ENCODE measurements at places on chromosomes 1 and 21.

DNA sequence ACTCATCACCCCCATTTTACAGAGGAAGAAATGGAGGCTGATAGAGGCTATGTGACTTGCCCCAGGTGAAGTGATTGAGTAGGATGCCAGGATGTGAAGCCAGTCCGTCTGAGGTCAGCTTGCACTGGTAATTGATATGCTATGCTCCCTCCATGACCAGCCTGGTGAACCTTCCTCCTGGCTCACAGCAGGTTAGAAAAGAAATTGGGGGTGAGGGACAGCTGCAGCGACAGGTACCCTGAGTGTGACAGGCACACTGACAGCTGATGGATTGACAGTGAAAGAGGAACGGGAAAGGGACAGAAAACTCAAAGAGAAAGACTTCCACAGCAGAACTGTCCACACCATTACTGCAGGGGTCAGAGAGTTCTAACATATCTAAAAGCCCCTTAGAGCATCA, 102.1 kb downstream of the SUSD4 start:
- DNase-seq, result no peak

DNA sequence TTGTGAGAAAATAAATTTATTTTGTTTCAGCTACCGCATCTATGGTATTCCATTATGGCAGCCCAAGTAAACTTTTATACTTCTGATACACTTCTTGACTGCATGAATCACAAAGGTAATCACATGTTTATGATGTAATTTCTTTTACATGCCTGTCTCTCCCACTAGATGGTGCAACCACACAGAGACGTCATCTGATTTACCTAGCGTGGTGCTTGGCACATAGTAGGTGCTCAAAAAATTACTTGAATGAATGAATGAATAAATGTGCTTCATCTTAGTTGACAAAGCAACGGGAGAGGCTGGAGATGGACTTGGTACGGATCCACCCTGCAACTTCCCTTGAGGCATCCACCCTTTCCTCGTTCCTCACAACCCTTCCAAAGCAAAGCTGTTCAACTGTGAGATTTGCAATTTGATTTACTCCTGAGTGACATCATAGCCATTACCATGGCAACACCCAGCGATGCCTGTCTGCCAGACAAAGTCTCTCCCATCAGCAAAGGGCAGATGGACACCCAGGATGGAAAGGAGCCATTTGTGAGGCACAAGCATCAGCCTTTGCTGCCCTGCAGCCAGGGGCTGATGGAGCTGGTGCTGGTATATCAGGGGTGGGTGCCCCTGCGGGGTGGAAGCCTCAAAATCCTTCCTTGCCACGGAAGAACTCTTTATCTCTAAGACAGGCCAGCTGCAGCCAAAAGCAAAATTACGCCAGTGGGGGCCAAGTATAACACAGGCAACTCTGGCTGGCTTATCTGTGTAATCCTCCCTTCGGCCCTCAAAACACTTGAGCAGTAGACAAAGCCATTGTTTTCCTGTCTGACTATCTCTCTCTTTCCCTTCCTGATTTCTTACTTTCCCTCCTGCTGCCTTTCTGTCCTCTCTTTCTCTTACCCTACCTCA, 18.9 kb upstream of the VWA5B1 start:
- DNase-seq, result no peak

DNA sequence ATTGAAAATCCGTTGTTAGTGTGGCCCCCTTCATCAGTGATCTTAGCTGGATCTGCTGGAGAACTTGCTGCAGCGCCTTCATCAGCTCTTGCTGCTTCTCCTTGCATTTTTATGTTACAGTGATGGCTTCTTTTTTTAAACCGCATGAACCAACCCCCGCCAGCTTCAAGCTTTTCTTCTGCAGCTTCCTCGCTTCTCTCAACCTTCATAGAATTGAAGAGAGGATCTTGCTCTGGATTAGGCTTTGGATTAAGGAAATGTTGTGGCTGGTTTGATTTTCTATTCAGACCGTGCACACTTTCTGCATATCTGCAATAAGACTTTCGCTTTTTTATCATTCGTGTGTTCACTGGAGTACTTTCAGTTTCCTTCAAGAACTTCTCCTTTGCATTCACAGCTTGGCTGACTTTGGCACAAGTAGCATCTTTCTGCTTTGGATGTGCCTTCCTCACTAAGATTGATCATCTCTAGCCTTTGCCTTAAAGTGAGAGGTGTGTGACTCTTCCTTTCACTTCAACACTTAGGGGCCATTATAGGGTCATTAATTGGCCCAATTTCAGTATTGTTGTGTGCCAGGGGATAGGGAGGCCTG, 13.1 kb downstream of the RNF187 start:
- no peak for DNase-seq

DNA sequence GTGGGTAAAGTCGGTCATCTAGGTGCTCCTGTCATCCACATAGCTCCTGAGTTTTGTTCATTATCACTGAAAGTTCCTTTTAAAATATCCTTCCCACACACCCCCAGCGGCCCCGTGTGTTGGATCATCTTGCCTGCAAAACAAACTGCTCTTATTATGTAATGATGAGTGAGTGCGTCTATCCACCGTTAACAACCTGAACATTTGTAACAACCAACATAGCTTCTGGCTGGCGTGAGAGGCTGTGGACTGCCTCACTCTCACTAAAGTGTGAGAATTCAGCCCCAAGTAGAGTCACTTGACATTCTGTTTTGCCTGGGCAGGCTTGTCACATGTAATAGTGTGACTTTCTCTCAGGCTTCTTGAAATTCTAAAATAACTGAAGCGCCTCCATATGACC, 14.5 kb upstream of the KCNA2 start:
- DNase-seq, result no peak

- no peak for DNase-seq
Measured at GRCh38 chr21:29196670-29197191, 66.3 kb downstream of the MAP3K7CL start.

DNA sequence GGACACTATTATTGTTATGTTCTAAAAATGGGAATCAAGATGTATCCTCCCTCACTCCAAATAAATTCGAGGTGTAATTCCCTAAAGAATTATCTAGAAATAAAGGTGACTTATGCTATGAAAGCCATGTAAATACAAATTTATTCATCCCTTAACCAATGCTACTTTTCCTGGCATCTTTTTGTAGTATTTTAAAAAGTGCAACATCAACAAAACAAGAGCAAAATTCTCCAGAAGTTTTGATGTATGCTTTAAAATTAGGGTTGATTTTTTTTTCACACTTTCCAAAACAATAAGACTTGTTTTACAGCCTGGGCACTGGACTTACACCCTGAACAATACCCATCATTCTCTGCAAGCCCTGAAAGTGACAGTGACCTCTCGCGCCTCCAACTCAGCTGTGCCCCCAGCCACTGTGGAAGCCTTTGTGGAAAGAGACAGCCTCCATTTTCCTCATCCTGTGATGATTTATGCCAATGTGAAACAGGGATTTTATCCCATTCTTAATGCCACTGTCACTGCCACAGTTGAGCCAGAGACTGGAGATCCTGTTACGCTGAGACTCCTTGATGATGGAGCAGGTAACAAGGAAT, 21.4 kb upstream of the CLCA1 start:
- no peak for DNase-seq

GRCh38 chr1:92126088-92126487, 45.9 kb downstream of the BTBD8 start:
- DNase-seq, result no peak

DNA sequence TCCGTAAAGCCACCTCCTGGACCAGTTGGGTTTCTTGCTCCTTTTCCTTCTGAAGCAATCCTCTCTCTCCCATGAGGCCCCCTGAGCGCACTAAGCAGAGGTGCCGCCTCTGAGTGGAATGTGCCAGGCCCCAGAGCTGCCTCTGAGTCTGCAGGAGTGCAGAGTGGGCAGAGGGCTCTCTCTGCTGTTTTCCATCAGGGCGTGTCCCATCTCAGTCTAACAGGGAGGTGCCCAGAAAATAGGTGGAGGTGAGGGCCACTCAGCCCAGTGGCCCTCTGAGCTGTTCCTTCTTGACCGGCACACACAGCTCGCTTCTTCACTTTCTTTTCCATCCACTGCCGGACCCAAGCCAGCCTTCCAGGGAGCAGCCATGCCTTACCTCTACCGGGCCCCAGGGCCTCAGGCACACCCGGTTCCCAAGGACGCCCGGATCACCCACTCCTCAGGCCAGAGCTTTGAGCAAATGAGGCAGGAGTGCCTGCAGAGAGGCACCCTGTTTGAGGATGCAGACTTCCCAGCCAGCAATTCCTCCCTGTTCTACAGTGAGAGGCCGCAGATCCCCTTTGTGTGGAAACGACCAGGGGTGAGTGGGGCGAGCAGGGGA, at the start of gene CAPN9:
TSS of gene CAPN9 (plus strand) at position 262 of the 604 bp plus-strand sequence. CDS start at position 371, 109 bp downstream.
- DNase-seq, result no peak
